ENCODE measurements at places on chromosomes 1 and 21.

GRCh38 chr1:48005253-48006117, 8.3 kb upstream of the TRABD2B start:
- no peak for DNase-seq

DNA sequence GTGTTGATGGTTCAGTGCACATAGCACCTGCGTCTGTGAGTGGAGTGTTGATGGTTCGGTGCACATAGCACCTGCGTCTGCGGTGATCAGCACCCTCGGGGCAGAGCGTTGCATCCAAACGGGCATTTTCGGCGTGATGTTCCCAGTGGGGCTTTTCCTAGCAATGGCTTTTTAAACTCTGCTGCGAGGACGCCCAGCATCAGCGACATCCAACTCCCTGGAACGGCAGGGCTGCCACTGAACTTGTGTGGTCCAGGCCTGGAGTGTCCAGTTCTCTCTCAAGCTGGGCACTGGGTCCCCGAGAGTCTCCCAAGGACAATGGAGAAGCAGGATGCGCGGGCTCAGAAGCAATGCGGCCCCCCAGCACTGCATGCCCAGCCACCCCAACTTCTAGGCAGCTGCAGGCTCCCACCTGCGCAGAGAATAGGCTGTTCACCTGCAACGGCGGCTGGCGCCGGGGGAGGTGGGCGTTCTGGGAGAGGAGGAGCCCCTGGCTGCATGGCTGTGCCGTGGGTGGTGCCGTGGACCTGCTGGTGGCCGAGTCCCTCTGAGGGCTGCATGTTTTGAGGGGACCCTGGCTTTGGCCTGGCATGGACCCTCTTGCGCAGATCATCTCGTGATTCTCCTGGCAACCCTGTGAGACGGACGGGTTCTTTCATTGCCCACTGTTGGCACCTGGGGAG, 10.1 kb upstream of the C1orf174 start:
- DNase-seq = no peak

GRCh38 chr1:111649648-111650047, 30.1 kb downstream of the RAP1A start:
- DNase-seq = no peak

DNA sequence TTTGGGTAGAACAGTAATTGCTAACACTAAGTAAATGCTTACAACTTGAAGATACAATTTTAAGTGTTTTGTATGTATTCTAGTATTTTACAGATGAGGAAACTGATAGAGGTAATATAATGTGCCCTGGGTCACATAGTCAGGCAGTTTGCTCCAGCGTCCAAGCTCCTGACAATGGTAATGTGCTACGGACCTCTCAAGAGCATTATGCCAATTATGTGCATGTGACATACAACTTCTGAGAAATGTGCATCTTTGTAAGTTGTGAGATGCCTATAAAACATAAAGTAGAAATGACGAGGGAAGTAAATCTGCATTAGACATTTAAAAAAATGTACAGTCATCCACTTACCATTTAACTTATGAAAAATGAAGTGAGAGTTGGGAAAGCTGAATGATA, 186.8 kb downstream of the LRRC7 start:
- no peak for DNase-seq
